ENCODE measurements at places on chromosomes 6 and 20.

- no peak for DNase-seq
Measured at GRCh38 chr6:105618247-105618646, 215.4 kb upstream of the PREP start.

DNA sequence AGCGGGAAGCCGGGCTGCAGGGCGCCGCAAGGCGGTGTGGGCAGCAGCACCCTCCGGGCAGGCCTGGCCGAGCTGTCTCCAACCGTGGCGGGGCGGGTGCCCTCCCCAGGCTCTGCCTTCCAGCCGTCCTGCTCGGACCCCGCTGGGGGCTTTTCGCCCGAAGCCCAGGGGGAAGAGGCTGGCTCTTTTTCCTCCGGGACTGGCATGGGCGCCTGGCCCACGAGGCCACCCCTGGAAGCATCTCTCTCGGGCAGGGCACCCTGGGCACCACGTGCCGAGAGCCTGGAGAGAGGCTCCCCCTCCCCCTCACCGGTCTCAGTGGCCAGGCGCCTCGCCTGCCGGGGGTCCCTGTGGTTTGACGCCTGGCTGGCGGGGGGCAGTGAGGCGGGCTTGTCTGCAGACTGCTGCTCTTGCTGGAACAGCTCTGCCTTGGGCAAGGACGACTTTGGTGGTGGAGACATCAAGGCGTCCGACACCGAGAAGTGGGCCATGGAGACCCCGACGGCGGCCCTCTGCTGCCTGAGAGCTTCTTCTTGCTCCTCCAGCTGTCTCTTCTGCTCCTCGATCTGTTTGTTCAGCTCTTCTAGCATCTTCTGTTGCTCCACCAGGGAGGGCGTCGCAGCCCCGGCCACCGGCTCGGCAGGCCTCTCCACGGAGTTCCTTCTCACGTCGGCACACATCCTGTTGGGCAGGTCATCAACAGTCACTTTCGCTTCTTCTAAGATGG, 19.5 kb upstream of the TCFL5 start:
- no peak for DNase-seq

- DNase-seq, result no peak
Measured at GRCh38 chr20:35304956-35305355, 12.7 kb upstream of the FAM83C start.

- no peak for DNase-seq
Measured at GRCh38 chr20:57400821-57401564, 9.8 kb downstream of the RBM38 start.

GRCh38 chr20:19531446-19531845, 226.6 kb upstream of the RIN2 start:
- DNase-seq, result no peak

- DNase-seq, result no peak
Measured at GRCh38 chr6:4282926-4283325, 147.6 kb upstream of the ECI2 start.

DNA sequence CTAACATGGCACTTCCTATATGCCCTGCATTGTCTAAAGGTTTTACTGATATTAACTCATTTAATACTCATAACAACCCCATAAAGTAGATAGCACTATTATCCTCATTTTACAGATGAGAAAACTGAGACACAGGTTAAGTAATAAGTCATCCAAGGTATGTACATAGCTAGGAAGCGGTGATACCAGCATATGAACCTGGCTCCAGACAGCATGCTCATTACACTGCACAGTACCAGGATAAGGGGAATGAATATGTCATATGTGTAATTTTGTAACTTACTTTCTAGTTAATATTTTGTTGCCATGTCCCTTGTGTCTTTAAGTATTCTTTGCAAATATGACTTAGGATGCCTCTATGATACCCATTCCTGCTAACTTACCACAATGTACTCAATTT, 53.2 kb upstream of the PBOV1 start:
- DNase-seq, result no peak

DNA sequence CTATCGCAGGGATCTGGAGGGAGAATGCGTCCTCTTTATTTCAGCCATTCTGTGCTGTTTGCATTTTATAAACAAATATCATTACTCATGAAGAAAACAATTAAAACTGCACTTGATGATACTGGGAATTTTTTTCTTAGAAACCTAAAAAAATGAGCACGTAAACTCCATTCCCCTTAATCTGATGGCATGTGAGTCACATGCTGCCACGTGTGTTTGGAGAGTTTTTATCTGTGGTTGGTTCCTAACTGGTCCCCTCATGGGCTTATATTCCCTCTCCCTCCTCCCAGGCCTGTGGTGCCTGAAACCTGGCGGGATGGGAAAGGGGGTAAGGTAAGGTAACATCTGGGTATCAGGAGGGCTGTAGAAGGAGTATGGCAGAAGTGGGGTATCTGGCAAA, 6.5 kb downstream of the PACSIN1 start:
- DNase-seq, result no peak

DNA sequence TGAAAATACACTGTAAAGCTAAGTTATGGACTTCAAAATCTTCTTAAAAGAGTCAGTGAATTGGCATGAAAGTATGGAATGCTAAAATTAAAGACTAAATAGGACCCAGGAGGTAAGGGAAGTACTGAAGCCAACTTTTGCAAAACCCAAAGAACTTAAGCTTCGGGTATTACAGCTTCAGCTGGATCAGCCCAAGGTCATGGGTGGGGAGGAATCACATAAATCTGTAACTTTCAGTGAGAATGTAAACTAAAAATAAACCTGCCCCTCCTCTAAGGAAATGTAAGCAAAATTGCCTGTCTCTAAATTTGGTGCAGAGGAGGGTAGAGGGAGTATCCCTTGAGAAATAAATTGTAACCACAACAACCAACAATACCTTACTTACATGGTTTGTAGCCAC, 4.4 kb upstream of the MUC21 start:
- DNase-seq, result no peak

DNA sequence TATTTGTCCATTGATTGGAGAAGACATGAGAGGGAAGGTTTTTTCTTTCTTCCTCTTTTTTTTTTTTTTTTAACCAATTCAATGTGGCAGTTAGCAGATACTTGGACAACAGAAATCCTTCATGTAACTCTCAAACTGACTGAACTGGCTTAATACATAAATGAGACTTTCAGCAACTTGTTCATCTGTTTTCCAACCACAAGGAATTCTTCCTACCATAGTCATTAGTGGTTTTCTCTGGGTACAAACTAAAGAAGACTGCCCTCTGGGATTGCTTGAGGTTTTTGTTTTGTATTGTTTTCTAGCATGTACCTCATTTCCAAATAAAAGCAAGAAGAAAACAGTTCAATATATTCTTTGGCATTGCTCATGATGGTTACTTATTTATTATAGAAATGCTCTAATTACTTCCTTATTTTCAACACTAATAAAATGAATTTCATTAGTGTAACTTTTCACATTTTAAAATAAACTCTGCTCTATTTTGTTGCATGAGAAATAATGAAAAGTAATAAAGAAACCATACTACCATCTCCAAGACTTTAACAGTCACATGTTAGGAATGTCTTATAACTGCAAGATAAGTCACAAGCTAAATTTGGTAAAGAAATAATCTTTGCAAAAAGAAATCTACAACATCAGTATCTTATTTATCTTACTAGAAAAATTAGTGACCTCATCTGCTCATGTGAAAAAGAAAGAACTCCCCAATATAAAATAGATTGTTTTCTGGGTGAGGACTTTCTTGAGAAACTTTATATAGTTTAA, 52.0 kb downstream of the ME1 start:
- DNase-seq, result no peak

DNA sequence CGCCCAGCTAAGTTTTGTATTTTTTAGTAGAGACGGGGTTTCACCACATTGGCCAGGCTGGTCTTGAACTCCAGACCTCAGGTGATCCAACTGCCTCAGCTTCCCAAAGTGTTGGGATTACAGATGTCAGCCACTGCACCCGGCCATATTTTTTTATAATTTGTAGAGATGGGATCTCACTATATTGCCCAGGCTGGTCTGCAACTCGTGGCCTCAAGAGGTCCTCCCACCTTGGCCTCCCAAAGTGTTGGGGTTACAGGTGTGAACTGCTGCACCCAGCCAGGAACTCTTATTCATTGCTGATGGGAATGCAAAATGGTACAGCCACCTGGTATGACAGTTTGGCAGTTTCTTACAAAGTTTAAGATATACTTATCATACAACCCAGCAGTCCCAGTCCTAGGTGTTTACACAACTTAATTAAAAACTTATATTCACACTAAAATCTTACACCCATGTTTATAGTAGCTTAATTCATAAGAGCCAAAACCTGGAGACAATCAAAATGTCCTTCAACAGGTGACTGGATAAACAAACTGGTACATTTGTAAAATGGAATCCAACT, 11.7 kb upstream of the STAU1 start:
- no peak for DNase-seq

DNA sequence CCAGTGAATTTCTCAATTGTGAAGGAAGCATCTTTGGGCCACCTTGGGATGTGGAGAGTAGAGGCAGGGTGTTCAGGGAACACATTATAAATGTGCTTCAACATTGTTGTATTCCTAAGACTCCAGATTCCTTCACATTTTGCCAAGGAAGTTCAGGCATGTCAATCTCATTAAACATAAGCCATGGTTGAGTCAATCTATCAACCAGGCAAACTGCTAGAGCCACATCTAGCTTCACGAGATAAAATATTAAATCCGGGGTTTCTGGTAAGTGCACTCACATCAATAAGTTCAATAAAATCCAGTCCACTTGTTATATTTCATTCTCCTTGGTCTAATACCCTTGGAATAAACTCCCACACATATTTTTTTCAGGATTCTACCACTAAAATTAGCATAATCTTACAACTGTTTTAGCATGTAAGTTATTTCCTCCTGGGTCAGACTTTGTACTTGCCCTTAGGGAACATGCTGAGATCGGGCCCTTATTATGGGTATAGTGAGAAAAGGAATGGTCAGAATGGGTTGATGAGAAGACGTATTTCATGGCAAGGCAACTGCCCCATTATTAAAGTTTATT, 93.6 kb downstream of the ADTRP start:
- no peak for DNase-seq

DNA sequence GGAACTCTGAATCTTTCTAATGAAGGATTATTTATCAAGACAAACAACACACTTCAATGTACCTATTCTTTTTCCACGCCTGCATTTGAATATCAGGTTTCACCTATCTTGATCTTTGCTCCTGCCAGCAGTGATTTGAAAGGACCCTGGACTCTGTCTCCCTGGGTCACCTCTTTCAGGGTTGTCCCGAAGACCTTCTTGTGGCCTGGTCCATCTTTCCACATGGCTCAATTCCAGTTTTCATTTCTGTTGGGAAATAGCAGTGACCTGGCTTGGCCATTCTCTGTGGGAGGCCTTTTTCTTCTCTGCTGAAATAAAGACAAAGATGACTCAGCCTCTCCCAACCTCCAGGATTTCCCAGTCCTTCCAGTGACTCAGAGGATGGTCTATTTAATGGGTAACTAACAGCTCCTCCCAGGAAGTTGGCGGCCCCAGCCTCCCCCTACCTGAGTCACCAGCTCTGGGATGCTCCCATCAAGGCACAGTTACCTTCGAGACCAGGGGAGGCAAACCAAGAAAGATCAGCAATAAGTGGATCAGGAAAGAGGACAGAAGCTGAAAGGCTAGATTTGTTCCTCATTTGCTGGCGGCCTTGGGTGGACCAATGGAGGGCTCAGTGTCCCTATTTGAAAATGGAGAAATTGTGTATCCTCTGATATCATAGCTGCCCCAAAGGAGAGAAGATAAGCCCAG, 120.2 kb upstream of the RNF24 start:
- DNase-seq, result peak; percentile 90

DNA sequence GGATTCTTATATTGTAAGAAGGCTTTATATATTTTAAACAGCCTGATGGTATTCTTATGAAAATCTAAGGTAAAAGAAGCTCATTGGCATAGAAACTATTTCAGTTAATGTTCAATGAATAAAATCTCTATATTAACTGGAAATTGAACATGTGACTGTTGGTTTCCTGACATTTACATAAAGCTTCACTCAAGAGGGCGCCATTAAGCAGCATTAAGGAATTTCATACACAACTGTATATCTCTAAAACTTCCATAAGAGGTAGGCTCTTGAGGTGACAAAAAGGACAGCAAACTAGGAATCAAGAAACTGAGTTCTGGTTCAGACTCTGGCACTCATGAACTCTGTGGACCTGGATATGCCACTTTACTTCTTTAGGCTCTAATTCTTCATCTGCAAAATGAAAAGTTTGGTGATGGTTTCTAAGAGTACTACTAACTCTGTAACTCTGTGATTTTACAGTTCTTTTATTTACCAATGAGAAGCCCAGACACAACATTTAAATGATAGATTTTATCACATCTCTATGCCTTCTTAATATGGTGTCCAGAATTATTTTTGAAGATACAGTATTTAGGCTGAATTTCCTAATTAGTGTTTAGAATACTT, 147.5 kb downstream of the FLRT3 start:
- DNase-seq, result peak; percentile 14

- DNase-seq, result no peak
Measured at GRCh38 chr6:137494281-137494987, at the start of gene OLIG3. OLIG3 (minus strand) TSS chr6:137494394; CDS start chr6:137494170, 224 bp downstream.

DNA sequence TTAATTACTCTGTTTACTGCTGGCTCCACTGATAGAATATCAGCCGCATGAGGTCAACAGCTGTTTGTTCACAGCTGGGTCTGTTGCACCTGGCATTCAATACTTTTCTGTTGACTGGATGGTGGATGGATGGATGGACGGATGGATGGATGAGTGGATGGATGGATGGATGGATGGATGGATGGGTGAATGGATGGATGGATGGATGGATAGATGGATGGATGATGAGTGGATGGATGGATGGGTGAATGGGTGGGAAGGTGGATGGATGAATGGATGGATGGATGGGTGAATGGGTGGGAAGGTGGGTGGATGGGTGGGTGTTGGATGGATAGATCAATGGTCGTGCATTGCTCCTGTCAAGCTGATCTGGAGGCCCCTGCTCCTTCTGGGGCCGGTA, 422.2 kb upstream of the SULF2 start:
- no peak for DNase-seq

DNA sequence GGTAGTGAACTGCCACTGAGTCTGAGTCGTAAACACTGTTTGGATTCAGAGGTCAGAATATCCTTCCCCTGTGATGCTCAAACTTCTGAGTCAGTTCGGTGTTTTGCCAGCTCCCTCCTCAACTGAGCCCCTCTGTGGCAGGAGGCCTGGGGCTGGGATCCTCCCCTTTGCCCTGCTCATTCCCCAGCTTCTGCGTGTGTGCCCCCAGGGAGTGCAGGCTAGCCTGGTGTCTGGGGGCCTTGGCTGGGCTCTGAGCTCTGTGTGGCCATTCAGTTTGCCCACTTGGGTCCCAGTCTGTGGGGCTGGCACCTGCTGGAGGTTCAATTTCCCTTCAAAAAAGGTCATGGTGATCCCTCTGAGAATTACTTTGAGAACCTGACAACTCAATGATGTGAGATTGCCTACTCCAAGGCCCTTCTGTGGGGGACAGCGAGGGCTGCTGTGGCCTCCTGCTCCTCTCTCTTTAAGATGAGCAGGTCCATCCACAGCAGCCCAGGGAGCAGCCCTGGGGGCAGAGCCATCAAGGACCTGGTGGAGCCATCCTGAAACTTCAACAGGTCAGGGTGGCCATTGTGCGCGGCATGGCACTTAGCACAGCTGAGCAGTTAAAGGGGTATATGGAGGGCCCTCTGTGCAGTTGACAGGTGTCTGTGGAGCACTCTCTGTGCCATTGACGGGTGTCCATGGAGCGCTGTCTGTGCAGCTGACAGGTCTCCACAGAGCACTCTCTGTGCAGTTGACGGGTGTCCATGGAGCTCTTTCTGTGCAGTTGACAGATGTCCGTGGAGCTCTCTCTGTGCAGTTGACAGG, 147.2 kb downstream of the SYCP2 start:
- no peak for DNase-seq
